ENCODE measurements at places on chromosomes 4 and X. TPM values are rescaled to one million over a fixed set of nuclear protein-coding genes. Genes with fewer than 3 reads are reported as not detected.

DNA sequence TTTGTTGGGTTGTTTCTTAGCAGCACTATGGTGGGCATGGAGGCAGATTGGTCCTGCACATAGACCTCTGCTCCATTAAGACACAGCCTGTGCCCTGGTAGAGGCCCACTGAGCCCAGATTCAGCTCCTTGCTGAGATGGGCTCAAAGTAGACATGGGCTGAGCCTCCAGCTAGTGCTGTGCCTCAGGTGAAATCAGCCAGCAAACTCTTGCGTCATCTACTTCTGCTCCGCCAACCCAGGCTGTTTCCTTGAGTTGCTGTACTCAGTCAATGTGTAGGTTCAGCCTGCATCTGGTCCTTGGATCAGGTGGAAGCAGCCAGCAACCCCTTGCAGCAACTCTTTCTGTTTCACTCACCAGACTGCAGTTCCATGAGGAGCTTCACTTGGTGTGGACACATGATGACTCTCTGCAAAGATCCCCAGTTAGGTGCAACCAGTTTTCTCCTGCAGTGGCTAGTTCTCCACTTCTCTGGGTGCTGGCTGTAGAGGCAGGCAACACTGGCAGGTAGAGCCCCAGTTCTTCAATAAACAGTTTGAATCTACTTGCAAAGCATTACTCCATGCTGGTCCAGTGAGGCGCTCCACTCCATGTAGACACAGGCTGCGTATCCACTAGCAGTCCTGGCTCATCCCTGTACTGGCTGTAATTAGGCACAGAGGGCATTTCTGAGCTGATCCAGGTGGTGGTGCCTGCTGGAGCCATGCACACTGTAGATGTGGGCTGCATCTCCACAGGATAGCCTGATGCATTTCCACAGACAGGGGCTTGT lies 199.0 kb upstream of the MAMLD1 start:
- no peak overlapping the region for H3K27ac ChIP-seq
- no peaks in the 10 kb centered on the region for H3K27me3 ChIP-seq
- no peaks in the 10 kb centered on the region for H3K4me1 ChIP-seq
- no peak for DNase-seq

DNA sequence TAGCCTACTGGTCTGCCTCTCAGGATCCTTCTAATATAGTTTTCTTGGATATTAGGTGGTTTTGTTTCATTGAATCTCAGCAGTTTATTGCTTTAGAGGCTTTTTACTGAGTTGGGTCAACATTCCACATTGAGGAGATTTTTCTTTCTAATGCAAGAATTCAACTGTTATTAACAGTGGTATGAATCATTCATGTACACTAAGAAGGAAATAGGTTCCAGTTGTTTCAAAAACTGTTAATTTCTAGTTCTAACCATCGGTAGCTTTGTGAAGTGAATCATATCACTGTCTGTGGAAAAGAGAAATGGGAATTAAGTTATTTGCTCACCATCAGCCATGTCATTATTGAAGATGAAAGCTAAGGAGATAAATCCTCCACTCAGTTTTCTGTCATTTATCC lies 331.5 kb downstream of the RPA4 start:
- no peaks in the 10 kb centered on the region for H3K27me3 ChIP-seq
- DNase-seq: no peak
- no peak overlapping the region for H3K4me3 ChIP-seq
- H3K36me3 ChIP-seq: no peaks in the 10 kb centered on the region
- no peak overlapping the region for H3K27ac ChIP-seq
- H3K4me1 ChIP-seq: no peaks in the 10 kb centered on the region

DNA sequence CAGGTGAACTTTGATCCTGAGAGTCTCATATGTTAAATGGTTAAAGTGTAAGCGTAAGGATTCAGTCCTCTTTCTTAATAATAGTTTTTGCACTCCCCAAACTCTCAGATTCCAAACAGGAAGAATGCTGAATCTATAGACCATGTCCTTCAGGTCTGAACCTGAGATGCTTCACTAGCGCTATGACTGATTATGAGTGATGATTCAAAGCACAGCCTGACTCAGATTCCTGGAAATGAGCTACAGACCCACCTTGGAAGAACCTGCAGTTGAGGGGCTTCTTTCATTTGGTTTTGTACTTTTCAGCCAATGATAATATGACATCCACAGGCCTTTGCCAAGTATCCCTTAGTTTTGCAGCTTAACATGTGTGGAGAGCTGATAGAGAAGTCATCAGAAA lies 1.4 kb downstream of the EDNRA start:
- peaks cover 11% of the 10 kb centered on the region for H3K4me1 ChIP-seq
- H3K36me3 ChIP-seq: no peaks in the 10 kb centered on the region
- DNase-seq: no peak
- no peak overlapping the region for H3K4me3 ChIP-seq
- H3K27me3 ChIP-seq: peaks cover 11% of the 10 kb centered on the region

Gene MBNL3
- total RNA-seq: 2.3 TPM
